NCI-H1092 treated with DMSO at 0.1 percent for 48 hours (cell line): ENCODE measurements at places on chromosomes 4 and X.

DNA sequence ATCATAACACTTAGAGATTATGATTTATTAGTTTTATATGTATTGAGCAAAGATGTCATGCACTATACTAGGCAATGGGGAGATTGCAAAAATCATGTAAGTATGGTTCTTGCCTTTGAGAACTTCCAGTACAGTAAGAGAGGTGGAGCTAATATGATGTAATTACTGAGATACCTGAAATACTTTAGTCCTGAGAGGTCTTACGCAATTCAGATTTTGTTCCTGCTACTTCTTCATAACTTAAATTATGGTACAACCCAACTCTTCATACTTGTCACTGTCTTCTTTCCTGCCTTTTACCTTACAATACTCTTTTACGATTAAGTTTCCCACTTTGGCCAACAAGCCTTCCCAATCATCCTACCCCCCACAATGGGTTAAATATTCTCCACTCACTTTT lies 564.2 kb upstream of the PITX2 start:
- no peak for DNase-seq

GRCh38 chr4:6951880-6952381 lies 42.3 kb downstream of the TBC1D14 start:
- DNase-seq: no peak

DNA sequence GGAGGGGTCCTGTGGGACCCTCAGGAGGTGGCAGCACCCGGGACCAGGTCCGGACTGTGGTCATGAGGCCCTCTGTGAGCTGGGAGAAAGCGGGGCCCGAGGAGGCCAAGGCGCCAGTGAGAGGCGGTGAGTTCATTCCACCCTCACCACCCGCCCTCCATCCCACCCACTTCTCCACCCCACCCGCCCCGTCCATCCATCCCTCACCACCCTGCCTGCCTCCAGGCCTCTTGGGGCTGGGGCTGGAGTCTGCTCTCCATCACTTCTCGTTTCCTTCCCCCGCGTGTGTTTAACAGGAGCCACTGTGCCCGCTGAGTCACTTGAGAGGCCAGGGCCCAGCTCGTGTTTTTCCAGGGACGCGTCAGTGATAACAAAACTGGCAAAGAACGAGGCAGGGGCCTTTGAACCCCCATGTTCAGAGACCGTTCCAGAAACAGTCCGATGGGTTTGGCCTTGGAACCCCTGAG lies 6.2 kb downstream of the SH3TC1 start:
- no peak for DNase-seq

- no peak for DNase-seq
Observed at GRCh38 chr4:98663226-98664006, 5.0 kb upstream of the TSPAN5 start.

DNA sequence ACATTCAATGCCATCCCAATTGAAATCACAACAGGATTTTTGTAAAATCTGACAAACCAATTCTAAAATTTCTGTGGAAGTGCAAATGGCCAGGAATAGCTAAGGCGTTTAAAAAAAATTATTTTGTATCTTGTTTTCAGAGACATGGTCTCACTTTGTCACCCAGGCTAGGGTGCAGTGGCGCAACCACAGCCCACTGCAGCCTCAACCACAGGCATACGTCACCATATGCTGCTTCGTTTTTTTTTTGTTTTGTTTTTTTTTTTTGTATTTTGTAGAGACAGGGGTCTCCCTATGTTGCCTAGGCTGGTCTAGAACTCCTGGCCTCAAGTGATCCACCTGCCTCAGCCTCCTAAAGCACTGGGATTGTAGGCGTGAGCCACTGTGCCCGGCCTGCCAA lies 24.5 kb downstream of the ZNF41 start:
- DNase-seq: no peak

DNA sequence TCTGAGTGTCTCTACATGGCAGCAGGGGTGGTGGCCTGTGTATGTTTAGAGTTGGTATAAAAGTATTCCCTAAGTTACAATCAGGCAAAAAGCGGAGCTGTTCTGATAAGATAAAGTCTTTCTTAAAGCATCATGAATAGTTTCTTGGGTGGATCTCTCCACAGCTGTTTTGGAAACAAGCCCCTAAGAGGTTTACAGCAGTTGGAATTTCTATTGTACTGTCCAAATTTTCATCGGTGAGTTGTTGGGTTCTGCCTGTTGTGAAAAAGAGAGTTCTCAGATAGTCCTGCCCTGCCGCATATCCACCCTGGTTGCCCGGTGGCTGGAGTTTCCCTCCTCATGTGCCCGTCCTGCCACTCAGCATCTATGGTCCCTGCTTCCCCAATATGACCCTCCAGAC lies 50.1 kb downstream of the C4orf51 start:
- no peak for DNase-seq
